ENCODE measurements at places on chromosomes 12 and 14.

- DNase-seq, result no peak
Measured at GRCh38 chr12:103844305-103844704, 3.3 kb upstream of the NT5DC3 start.

- no peak for DNase-seq
Measured at GRCh38 chr12:67595365-67595764, 53.2 kb upstream of the DYRK2 start.

DNA sequence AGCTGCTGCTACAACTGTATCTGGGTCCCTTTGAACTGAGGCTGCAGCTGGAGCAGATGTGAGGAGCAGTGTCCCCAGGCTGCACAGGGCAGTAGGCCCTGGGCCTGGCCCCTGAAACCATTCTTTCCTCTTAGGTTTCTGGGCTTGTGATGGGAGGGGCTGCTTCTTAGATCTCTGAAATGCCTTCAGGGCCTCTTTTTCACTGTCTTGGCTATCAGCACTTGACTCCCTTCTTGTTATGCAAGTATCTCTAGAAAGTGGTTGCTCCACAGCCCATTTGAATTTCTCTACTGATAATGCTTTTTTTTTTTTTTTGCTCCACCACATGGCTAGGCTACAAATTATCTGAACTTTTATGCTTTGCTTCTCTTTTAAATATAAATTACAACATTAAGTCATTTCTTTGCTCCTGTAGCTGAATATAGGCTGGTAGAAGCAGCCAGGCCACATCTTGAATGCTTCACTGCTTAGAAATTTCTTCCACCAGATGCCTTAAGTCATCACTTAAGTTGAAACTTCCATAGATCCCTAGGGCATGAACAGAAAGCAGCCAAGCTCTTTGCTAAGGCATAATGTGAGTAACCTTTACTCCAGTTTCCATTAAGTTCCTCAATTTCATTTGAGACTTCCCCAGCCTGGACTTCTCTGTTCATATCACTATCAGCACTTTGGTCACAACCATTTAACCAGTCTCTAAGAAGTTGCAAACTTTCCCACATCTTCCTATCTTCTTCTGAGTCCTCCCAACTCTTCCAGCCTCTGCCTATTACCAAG lies 41.1 kb downstream of the ACSM4 start:
- DNase-seq, result no peak

GRCh38 chr12:87259391-87259790 lies 769.8 kb downstream of the C12orf50 start:
- peak; percentile 5 for DNase-seq

GRCh38 chr14:73889376-73889775 lies 2.7 kb downstream of the ZNF410 start:
- no peak for DNase-seq

DNA sequence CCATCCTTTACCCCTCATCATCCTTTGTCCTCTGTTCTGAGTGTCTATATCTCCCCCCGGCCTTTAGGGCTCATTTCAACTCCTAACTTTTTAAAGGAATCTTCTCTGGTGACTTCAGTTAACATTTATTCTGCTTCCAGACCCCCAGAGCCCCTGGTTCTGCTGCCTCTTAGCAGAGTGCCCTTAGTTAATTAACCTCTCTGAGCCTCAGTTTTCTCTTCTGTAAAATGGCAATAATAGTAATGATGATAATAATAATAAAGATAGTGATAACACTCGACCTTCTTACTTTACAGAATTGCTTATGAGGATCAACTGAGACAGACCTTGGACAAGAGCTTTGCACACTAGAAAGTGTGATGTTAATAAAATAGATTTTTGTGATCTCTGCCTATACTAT lies 6.4 kb upstream of the C12orf43 start:
- DNase-seq, result no peak

DNA sequence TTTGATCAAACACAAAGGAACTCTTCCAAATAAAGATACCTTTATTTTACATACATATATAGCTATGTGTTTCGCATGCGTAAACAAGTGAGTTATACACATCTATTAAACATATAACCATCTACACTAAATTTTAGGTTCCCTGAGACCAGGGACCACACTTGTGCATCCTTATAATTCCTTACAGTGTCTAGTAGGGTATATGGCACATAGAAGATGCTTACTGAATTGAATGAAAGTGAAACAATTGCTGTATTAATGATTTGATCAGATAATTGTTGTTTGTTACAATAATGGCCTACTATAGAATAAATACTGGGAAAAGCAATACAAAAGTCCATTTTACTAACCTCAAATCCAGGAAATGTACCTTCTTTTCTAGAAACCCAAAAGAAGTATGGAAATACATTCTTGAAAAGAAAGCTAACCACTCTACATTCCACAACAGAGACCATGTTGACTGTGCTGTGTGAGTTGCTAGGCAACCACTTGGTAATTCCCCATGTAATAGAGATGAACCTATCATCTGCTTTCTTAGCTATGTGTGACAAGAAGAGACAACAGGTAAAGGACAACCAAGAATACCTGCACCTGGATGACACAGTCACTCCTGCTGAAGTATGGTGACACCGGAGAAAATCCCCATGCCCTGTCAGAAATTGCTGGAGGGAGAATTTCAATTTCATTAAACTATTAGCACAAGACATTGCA lies 11.9 kb upstream of the CIPC start:
- no peak for DNase-seq

DNA sequence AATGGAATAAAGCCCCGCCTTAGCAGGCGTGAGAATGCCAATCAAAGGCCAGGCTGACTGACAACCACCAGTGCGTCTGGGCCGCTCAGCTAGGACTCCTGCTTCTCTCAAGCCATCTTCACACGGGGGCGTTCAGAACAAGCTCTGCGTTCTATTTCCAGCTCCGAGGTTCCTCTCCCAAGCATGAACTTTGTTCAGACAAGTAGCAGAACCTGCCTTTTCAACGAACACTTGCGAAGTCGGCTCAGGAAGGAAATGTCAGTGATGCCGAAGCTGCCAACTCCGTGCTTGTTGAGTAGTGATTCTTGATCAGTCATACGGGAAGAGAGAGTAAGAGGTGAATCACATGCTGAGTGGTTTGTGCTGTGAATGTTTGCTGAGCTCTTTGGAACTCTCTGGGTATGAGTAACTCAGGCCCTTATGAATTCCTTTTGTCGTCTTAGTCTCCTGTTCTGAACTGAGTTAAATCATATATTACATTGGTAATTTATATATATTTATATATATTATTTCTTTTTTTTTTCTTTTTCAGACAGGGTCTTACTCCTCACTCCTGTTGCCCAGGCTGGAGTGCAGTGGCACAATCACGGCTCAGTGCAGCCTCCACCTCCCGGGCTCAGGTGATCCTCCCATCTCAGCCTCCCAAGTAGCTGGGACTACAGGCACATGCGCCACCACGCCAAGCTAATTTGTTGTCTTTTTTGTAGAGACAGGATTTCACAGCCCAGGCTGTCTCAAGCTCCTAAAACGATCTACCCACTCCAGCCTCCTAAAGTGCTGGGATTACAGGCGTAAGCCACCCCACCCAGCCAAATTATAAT lies 29.4 kb upstream of the BCL7A start:
- peak; percentile 98 for DNase-seq

DNA sequence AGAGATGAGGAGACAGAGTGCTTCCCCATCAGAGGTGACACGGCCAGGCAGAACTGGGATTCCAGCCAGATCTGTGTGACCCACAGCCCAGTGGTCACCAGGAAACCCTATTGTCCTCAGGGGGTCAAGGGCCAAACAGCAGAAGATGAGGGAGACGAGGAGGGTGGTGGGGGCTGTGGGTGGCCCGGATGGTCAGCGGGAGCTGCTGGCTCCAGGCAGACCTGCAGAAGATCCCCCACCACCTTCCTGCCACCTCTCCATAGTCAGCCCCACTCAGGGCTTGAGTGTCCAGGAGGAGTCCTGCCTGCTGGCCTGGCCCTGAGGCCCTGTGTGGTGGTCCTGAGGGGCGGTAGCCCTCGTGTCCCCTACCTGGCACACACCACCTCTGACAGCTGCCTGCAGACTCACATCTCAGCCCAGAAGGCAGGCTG lies 136.8 kb downstream of the CALM1 start:
- DNase-seq, result no peak

DNA sequence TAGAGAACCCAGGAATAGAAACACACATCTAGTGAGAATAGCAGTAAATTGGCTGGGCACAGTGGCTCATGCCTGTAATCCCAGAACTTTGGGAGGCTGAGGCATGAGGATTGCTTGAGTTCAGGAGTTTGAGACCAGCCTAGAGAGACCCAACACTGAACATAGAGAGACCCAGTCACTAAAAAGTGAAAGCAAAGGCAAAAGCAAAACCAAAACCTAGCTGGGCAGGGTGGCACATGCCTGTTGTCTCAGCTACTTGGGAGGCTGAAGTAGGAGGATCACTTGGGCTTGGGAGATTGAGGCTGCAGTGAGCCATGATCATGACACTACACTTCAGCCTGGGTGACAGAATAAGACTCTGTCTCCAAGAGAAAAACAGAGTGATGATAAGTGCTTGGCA lies 37.5 kb upstream of the MIS18BP1 start:
- DNase-seq, result no peak

DNA sequence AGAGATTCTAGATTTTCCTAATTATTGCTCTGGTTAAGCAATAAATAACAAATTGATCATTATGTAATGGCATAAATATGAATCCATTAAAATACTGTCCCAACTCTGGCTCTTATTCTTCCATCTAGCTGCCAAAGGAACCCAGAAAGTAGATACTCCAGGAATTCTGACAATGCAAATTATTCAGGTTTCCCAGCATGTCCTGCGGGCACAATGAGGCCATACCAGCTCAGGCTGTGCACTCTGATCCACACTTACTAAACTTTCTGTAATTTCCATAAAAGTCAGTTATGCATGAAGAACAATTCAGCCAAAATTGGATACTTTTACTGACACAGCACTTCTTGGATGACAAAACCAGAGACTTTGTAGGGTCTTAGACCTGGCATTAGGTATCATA lies 576.3 kb downstream of the KCNH5 start:
- no peak for DNase-seq

DNA sequence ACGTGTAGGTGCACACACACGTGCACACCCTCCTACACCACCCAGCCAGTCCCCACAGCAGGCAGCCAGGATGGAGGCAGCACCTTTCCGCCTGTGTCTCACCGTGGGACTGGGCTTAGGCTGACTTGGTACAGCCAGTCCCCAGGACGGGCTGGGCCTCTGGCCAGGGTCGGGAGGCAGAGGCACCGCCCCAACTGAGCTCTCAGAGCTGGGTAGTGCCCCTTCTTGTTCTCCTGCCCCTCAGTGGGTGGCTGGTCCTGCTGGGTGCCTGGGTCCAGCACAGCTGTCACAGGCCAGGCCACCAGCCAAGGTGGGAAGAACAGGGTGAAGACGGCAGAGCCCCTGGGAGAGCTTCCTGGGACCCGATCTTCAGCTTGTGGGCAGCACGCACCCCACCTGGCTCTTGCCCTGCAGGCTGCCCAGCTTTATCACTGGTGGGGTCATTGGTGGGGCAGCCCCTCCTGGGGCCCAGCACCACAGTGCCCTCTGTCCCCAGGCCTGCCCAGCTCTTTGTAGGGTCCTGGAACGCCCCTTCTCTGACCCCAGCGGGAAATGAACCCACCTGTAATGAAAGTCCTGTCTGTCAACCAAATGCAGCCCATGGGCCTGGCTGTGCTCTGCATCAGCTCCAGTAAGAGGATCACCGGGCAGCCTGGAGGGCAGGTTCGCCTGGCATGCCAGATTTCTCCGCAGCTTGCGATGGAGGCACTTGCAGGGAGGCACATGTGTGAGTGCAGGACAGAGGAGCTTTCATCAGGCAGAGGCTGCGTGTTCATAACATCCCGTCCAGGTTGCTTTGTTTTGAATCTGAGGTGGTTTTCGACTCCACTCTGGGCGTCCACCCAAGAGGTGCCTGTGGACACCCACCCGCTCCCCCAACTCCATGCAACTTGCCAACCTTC lies 14.7 kb downstream of the CDCA4 start:
- no peak for DNase-seq

DNA sequence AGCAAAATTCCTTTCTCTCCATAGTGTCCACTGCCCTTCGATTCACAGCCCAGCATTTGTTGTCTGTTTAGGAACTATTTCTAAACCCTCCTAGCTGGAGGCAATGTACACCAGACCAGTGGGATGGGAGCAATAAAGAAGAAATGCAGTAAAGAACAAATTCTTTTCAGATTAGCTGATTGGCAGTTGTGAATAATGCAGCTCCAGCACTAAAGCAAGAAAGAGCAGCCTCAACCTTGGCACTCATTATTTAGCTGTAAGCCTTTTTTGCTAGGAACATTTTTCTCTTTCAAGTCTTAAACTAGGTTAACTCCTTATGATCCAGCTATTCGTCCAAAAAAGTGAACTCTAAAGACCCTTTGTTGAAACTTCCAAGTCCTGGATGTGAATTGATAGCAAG lies 580.5 kb upstream of the STXBP6 start:
- DNase-seq, result no peak

GRCh38 chr12:2963760-2964292 lies 4.6 kb downstream of the TEAD4 start:
- DNase-seq, result no peak

DNA sequence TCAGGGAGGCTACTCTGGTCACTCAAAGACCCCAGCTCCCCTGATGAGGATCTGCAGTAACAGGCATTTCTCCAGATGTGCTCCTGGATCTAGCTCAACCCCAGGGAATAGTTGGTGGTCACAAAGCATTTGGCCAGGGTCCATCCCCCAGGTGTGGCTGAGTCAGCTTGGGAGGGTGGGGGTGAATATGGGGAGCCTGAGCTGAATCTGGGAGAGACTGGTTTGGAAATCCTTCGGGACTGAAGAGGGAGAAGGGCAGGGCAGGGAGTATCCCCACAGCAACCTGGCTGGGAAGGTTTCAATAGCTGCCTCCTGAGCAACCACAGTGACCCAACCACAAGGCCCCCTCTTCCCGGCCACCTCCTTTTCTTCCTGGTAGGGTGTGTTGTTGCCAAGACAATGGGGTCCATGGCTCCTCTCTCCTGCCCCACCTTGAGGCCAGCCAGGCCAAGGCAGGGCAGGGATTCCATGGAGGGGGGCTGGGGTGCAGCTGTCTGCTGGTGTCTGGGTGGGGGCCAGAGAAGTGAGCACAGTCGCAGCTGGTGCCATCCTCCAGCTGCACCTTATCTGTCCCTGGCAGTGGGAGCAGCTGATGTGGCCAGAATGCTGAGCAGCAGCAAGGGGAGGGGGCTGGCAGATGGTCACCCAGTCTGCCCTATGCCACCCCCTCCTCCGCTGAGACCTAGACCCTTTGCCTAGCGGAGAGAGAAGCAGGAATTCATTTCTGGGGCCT lies 5.5 kb downstream of the ASIC1 start:
- no peak for DNase-seq

DNA sequence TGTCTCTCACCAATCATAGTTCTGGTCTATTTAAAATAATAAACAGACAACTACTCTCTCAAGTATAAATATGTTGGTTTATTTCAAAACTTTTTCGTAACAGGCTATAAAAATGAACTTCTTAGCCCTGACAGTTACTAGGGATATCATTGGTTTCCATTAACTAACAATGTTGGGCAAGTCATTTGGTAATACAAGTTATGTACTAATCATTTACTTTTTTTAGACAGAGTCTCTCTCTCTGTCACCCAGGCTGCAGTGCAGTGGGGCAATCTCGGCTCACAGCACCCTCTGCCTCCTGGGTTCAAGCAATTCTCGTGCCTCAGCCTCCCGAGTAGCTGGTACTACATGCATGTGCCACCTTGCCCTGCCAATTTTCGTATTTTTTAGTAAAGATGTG lies 14.6 kb upstream of the KANSL2 start:
- no peak for DNase-seq

GRCh38 chr12:4221258-4221620 lies 52.3 kb upstream of the CCND2 start:
- DNase-seq, result peak; percentile 10
